ENCODE measurements at places on chromosomes 1 and 21. TPM values are rescaled to one million over a fixed set of nuclear protein-coding genes. Genes with fewer than 3 reads are reported as not detected.

GRCh38 chr1:150106341-150106740 is 38.8 kb downstream of the VPS45 start:
- no peak for DNase-seq

The GRIK3 gene
- not detected for polyA plus RNA-seq

- DNase-seq, result no peak
These were observed 44.1 kb downstream of the XCL2 start for GRCh38 chr1:168499688-168500049.

DNA sequence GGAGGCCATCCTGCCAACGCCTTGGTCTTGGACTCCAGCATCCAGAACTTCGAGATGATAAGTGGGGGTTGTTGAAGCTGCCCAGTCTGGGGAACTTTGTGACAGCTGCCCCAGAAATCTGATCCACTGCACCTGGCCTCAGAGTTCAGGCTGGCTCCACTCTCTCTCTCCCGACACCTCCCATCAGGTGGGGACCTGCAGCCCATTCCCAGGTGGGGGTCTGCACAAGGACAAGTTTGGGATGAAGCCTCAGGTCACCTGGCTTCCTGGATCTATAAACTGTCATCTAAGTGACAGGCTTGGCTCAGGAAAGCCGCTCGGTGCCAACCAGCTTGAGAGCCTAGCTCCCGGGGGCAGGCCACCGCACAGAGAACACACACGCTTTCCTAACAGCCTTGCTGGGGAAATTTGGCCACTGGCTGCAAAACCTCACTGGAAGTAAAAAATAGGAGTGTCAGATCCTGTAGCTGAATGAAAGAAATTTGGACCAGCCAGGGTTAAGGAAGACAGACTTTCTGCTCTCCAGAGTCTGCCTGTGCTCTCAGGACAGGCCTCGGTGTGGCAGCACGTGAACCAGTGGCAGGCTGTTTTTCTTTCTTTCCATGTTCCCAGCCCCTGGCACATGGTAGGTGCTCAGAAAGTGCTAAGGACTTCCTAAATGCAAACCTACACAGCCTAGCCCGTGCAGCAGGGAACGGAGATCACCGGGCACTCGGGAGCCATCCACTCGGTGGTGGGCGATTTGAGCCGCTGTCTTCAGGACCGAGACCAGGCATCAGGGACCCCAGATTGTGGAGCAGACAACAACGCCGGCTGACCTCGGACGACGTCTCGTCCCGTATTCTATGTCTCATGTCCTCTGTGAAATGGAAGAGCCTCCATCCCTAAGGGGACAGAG is 42.6 kb upstream of the LBR start:
- no peak for DNase-seq

GRCh38 chr1:153939476-153939875 is 7.0 kb downstream of the DENND4B start:
- DNase-seq, result no peak

DNA sequence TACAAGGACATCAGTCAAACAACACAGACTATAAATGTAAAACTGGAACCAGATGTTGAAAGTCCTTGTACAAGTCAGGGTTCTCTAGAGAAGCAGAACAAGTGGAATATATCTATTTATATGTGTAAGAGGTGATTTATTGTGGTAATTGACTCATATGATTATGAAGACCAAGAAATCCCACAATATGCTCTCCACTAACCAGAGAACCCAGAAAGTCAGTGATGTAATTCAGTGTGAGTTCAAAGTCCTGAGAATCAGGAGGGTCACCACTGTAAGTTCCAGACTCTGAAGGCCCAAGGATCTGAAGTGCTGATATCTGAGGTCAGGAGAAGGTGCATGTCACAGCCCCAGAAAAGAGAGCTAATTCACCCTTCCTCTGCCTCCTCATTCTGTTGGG is 57.0 kb downstream of the LRRC53 start:
- no peak for DNase-seq

GRCh38 chr1:39609618-39610331 is 29.7 kb downstream of the HEYL start:
- DNase-seq, result peak; percentile 53

GRCh38 chr1:223780949-223781348 is 64.8 kb downstream of the TP53BP2 start:
- no peak for DNase-seq

DNA sequence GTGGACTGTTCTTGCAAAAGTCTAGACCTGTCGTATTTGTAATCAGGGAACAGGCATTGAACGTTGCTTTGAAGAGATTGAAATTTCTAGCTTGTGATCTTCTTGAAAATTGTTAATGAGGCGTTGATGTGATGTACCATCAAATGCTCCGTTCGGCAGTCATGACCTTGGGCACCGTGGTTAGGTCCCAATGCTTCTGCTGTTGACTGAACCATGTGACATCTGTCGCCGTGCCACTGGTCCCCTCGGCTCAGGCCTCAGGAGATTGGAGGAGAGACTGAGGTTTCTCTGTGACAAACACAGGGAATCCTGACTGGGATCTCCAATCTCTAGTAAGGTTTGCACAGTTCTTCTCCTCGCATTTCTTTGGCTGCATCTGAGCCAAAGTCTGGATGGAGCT is 18.1 kb upstream of the KCNAB2 start:
- no peak for DNase-seq

- peak; percentile 96 for DNase-seq
These were observed 66.7 kb downstream of the MAGI3 start for GRCh38 chr1:113456967-113457366.

DNA sequence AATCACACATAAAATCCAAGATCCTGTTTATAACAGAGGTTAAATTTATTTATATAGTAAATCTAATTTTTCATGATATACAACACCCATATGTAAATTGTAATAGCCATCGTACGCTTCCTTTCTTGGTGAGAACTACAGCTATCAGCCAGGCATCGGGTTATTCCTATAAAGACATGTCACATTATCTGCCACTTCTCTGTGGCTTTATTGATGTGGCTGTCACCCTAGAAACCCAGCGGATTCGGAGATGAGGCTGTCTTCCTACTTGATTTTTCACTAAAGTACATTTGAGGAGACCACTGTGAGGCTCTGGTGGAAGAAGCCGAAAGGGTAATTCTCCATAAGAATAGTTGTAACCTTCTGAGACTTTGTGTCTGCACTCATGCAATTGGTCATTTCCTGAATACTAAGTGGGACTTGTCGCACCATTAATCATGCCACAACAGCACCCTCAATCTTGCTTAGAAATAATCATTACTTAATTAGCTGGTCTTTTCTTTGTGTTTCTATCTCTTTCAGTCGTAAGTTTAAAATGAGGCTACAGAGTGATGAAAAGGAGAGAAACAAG is 106.0 kb downstream of the NTNG1 start:
- DNase-seq, result no peak

GRCh38 chr1:66980745-66981367 is 56.1 kb downstream of the MIER1 start:
- DNase-seq, result peak; percentile 44

DNA sequence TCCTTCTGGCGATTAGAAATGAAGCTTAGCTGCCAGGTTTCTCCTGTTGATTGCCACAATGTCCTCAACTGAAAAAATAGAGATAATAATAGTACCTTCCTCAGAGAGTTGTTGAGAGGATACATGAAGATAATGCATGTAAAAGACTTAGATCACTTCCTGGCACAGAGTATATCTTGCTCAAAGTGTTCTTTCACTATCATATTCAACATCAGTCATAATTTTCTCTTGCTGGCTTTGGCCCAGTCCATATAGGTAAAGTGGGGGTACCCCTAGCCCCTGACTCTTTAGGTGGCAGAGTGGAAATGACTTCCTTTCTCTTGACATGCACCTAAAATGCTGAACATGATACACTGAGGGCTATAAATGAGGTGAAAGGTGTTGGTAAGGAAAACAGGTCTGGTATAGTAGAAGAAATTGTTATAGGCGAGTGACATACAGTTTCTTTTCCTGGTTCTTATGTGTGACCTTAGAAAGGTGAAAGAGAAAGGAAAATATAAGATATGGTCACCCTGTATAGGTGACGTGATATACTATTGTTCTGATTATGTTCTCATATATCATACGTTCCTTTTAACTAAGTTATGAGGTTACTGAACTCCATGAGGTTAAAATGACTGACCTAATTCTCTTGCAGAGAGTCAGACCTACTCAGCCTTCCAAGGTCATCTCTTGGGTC is 209.9 kb upstream of the DEPDC1 start:
- DNase-seq, result no peak

- DNase-seq, result peak; percentile 72
These were observed 24.1 kb downstream of the METTL13 start for GRCh38 chr1:171805395-171806115.

DNA sequence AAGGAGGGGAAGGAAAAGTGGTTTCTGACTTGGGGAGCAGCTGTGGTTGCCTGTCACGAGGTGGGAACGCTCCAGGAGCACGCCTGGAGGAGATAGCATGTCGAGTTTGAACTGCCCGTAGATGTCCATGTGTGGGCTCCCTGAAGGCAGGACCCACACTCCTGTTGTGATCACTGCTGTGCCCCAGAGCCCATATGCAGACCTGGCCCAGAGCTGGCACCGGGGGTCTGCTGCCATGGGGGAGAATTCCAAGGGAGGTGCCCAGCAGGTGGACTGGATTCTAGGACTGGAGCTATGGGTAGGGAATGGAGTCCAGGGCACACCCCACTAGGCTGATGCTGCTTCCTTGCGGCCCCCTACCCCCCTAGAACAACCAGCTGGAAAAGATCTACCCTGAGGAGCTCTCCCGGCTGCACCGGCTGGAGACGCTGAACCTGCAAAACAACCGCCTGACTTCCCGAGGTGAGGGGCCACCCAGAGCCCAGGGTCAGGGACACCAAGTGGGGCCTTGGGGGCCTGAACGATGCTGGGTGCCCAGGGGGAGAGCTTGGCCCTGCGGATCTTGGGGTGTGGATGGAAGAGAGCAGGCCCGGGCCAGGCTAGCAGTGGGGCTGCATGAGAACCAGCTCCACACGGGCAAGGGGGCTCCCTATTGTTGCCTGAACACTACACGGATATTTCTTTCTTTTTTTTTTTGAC is 9.3 kb downstream of the PODN start:
- DNase-seq, result no peak

The DBT gene
- polyA plus RNA-seq, result 6.4 TPM

DNA sequence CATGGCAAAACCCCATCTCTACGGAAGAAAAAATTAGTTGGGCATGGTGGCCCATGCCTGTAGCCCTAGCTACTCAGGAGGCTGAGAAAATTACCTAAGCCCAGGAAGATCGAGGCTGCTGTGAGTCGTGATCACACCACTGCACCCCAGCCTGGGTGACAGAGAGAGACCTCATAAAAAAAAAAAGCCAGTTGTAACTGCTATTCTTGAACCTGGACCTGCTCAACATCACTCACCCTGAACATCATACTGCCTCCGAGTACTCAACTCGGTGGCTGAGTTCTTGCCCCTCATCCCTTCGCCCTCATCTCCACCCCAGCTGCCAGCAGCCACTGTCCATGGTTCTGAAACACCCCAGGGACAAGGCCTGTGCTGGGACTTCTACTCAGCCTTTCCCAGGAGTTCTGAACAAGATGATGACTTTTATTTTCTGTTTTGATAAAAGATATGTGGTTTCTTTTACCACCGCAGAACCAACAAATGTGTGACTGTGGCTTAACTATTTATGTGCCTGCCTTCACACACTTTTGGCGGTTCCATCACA is 5.4 kb upstream of the DISP3 start:
- DNase-seq, result peak; percentile 32

DNA sequence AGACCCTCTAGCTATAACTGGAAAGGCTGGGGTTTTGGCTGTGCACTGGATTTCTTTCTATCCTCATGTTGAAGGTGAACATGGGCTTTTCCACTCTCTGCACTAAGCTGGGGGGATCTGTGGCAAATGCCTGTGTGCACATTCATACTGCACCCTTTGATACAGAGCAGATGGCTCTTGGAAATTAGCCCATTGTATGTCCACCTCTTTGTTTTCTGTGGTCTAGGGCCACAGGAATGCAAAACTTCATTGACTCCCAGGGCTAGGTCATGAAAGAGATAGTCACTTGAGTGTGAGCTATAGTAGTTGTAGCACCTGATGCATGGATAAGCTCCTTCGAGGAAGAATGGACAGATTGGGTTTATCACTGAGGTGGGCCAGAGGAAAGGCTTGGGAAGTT is 5.7 kb upstream of the OR14A16 start:
- no peak for DNase-seq

- peak; percentile 0 for DNase-seq
These were observed 41.3 kb downstream of the ICOSLG start for GRCh38 chr21:44199448-44199847.

DNA sequence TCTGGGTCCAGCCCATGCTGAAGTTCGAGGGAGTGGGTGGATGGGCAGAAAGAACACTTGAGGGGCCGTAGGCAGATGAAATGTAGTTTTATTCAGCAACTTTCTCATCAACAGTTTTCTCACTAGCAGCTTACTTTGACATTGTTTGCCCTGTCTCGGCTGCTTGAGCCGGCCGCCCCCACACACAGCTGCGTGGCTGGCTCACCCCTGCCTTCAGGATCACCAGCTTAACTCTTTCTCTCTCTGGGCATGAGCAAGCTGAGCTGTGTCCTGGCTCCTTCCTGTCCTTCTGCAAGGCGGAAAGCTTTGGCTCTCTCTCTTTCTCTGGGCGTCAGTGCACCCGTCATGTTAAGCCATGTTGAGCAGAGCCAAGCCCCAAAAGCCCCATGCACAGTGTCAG is 104.4 kb upstream of the GNG12 start:
- peak; percentile 66 for DNase-seq

DNA sequence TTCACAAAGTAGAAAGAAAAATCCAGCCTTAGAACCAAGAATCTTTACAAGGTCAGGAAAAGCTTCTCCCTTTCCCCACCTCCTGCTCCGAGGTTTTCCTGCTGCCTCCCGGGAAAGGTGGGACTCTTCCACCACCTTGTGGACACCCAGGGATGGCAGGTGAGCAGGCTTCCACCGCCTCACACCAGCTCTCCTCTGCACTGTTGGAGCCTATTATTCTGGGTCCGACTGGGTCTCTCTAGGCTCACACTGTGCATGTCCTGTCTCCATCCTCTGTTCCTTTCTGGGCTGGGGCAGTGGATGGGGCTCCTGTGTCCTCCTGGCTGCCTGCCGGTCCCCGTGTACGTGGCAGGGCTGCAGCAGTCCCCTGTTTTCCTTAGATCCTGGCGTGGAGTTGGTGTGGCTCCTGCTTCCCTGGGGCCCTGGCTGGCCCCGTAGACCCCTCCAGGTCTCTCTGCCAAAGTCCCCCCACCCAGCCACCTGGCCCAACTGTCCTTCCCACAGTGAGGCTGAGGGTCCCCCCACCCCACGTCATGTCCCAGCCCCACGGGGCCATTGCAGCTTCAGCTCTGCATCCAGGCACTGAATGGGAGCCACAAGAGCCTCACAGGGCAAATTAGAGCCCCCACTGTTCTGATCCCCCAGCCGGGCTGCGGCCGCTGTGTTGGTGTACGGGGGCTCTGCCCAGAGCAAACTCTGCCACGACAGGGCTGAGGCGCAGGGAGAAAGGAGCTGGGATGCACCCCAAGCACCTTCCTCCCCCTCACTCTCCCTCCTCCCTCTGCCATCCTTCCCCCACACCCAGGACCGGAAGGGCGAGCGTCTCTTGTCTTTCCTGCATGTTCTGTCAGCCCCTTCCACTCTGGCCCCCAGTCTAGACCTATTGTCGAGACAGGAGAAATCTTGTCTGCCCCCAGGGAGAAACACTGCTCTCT is 3.3 kb upstream of the SLC45A1 start:
- peak; percentile 87 for DNase-seq

Data from GM23248 (cell line).